ENCODE measurements at places on chromosomes 1 and 21. TPM values are rescaled to one million over a fixed set of nuclear protein-coding genes. Genes with fewer than 3 reads are reported as not detected.
A peak's percentile ranks its signal among the peaks of the same experiment; 100 is the strongest.

The CEPT1 gene
- 47.1 TPM for polyA plus RNA-seq

The CFHR5 gene
- not detected for polyA plus RNA-seq

The HES5 gene
- polyA plus RNA-seq: 0.23 TPM

DNA sequence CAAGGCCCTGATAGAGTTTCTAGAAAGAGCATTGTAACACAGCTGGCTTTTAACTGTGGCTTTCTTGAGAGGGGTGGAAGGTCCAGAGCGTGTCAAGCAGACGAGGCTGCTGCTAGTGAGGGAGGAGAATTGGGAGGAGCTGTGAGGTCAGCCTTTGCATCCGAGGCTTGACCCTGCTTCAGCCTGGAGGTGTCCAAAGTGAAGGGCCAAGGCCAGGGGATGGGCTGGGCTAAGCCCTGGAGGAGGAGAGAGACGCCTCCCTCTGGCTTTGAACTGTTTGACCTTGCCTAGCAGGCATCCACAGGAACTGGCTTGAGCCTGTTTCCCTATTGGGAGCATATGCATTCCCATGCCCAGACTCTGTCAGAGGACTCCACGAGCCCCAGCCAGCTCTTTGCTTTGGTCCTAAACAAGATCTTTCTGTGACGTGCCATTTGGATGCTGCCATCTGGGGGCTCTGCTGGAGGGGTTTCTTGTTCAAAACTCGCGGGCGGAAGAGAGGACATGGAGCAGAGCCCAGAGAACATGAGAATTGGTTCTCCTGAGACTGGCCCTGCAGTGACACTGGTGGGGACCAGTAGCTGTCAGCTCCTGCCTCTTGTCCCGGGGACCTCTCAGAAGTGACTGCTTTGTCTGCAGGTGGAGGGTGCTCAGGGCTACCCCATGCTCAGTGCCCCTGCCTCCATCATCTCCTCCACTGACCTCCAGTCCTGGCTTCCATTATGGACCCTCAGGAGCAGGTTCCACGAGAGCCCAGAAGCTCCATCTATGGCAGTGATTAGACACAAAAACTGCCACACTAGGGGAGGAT is 5.5 kb downstream of the ACTRT2 start:
- peaks cover 12% of the 10 kb centered on the region for H3K27me3 ChIP-seq
- H3K4me1 ChIP-seq: no peaks in the 10 kb centered on the region
- no peaks in the 10 kb centered on the region for H3K36me3 ChIP-seq
- no peak for DNase-seq
- no peak overlapping the region for H3K27ac ChIP-seq
- H3K4me3 ChIP-seq: no peak overlapping the region

- no peak overlapping the region for H3K27ac ChIP-seq
- no peaks in the 10 kb centered on the region for H3K4me1 ChIP-seq
- no peaks in the 10 kb centered on the region for H3K36me3 ChIP-seq
- no peak overlapping the region for H3K4me3 ChIP-seq
- H3K27me3 ChIP-seq: no peaks in the 10 kb centered on the region
Observed at GRCh38 chr1:14852291-14852690, 253.8 kb downstream of the KAZN start.

DNA sequence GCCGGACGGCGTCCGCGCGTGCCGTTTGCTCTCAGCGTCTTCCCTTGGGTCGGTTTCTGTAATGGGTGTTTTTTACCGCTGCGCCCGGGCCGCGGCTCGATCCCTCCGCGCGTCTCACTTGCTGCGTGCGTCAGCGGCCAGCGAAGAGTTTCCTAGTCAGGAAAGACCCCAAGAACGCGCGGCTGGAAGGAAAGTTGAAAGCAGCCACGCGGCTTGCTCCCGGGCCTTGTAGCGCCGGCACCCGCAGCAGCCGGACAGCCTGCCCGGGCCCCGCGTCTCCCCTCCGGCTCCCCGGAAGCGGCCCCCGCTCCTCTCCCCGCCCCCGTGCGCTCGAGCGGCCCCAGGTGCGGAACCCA is 159.8 kb downstream of the RUNX1 start:
- no peaks in the 10 kb centered on the region for H3K36me3 ChIP-seq
- DNase-seq: peak; percentile 79
- peak overlapping the region; percentile 35 for H3K27ac ChIP-seq
- peak overlapping the region; percentile 58 for H3K4me3 ChIP-seq
- no peaks in the 10 kb centered on the region for H3K27me3 ChIP-seq
- H3K4me1 ChIP-seq: peaks cover 53% of the 10 kb centered on the region
